ENCODE measurements at places on chromosomes 6 and 20.
A peak's percentile ranks its signal among the peaks of the same experiment; 100 is the strongest.

GRCh38 chr6:11747021-11747420, 31.6 kb downstream of the ADTRP start:
- DNase-seq: no peak

GRCh38 chr6:33199687-33200218, 712 bp downstream of the RXRB start:
- no peak for DNase-seq

DNA sequence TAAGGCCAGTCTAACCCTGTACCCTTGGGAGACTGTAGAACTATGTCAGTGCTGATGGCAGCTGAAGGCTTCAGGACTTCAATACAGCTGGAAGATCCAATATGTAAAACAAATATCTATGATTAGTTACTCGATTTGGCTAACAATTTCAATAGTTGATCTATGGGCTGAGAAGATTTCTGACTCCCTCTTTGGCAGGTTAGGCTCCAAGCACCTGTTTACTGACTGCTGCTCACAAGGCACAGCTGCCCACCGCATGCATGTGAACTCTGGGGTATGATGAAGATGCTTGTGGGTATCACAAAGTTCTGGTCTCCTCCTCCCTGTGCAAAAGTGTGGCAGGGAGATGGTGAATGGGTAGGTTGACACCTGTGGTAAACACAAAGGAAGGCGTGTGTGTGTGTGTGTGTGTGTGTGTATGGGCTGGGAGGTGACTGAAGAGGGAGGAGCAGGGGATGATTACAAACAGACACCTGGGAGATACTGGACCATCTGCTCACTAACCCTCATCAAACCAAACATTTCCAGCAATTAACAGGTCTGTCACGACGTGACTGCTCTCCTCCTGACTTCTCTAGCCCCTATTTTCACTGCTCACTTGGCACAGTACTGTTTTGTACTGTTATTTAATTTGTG, 18.1 kb downstream of the ELMO2 start:
- no peak for DNase-seq

DNA sequence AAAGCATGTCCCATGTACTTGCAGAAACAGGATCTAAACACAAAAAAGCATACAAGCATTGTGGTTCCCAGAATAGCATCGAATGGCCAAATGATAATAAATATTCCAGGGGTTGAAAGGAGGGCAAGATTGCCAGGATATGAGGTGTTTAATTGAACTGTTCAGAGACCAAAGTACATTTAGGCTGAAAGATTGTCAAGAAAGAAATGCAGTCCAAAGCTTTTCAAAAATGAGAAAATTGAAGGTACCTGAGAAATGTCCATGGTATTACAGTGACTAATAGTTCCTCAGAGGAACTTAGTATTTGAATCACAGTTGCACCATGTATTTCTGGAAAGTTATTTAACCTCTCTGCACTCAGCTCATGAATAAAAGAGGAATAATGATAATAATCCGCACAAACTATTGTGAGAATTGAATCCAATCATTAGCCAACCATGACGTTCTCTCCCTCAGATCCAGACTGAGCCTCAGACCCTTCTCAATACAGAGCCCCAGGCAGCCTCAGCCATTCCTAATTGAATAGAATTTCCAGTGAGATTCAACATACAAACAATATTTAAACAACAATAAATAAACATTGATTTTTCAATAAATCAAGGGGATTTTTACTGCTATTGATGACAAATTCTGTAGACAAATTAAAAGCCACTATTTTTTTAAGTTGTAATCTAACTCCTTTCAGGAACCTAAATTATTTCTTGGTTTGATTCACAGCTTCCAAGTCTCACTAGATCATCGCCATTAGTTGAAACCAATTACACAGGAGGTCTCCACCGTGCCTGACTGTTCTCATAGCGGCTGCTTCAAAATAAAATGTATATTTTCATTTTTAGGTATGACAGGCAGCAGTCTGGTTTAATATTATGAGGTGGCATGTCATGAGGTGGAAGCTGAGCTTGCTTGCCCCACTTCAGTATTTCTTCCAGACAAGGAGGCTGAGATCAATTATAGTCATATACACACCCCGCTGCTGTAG, 144.3 kb upstream of the TENT5A start:
- DNase-seq: no peak

- DNase-seq: no peak
Observed at GRCh38 chr6:22300273-22300998, 3.6 kb upstream of the PRL start.

DNA sequence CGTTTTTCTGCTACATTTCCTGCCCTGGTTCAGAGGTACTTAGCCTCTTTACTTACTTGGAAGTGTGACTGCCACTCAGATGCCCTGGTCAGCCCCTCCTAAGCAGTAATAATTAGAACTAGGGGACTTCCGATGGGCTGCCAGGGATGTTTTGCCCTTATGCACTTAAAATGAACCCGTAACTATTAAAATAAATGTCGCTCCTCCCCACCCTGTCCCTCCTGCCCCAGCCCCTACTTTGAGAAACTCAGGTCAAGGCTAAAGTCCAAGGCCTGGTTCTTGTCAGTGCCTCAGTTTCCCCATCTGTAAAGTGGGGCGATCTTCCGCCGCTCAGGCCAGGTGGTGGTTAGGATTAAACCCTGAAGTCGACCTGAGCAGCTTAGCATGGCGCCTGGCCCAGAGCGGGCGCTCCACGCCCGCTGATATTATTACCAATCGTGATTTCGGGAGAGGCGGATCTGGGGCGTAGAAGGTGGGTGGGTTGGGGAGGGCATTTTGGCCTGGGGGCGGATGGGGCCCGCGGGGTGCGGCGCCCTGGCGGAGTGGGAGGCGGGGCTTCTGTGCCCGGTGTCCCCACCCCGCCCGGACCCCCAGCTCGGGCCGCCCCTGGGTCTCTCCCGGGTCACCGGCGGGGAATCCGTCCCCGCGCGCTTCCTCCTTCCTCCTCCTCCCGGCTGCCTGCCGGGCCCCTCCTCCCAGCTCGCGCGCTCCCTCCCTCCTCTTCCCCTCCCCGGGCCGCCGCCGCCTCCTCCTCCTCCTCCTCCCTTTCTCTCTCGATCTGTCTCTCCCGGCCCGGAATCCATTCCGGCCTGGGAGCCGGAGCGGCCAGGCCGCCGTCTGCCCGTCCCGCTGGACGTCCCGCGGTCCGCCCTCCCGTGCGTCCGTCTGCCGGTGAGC, at the start of gene SRC:
TSS of gene SRC (plus strand) at position 802 of the 897 bp plus-strand sequence. CDS start 38,014 bp downstream, outside the sequence.
- peak; percentile 20 for DNase-seq

- DNase-seq: no peak
Observed at GRCh38 chr6:93008375-93008774, 411.0 kb downstream of the EPHA7 start.

GRCh38 chr6:100283285-100283684, 181.4 kb downstream of the SIM1 start:
- DNase-seq: no peak

DNA sequence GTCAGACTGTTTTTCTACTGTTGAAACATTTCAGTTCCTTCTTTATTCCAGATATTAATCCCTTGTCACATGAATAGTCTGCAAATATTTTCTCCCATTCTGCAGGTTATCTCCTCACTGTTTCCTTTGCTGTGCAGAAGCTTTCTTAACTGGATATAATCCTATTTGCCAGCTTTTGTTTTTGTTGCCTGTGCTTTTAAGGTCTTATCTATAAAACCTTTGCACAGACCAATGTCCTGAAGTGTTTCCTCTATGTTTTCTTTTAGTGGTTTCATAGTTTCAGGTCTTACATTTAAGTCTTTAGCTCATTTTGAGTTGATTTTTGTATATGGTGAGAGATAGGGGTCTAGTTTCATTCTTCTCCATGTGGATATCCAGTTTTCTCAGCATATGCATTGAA, 19.2 kb downstream of the NCOA6 start:
- no peak for DNase-seq

DNA sequence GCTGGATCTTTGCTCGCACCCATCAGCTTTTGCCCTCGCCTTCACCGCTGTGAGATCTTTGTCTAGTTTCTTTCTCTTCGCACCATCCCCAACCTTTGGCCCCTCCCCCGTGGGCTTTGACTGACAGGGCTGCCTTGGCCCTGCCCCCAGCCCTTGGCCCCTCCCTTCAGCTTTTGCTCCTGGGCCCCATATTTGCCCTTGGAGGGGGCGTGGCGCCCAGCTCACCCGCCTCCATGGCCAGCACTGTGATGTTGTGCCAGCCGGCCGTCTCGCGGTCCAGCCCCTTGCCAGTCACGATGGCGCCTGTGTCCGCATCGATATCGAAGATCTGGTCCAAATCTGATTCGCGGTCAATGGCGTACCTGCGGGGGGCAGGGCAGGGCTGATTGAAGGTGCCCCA, 81.1 kb downstream of the CD40 start:
- DNase-seq: no peak

DNA sequence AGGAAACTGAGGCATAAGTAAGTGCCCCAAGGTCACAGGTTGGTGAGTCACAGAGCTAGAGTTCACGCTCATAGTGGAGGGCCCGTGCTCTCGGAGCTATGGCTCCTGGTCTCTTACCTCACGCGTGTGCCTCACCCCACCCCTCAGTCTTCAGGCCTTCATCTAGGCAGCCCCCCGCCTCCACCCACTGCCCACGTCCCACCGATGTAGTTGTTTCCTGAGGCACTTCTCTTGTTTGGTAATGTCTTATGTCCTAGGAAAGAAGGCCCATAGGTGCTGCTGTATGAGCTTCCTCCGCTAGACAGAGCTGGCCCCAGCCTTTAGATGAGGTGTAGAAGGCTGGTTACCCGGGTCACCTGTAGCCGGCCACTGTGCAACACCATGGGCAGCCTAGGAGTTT, 5.1 kb downstream of the RIPK1 start:
- DNase-seq: no peak

DNA sequence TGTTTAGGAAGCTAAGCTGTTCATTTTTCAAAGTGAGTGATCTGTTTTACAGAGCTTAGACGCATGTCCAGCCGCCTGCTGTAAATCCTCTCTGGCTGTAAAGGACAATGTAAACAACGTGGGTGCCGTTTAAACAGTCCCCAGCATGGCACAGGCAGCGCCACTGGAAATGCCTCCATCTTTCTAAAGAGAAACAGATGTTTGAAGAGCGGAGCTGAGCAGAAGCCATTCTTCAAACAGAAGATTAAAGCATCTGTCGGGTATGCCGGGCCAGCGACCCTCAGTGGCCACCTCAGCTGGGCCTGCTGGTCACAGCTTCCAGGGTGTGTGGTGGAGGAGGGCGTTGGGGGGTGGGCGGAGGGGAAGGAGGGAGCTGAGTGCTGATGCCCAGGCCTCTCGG, 138.6 kb downstream of the ERMARD start:
- no peak for DNase-seq

DNA sequence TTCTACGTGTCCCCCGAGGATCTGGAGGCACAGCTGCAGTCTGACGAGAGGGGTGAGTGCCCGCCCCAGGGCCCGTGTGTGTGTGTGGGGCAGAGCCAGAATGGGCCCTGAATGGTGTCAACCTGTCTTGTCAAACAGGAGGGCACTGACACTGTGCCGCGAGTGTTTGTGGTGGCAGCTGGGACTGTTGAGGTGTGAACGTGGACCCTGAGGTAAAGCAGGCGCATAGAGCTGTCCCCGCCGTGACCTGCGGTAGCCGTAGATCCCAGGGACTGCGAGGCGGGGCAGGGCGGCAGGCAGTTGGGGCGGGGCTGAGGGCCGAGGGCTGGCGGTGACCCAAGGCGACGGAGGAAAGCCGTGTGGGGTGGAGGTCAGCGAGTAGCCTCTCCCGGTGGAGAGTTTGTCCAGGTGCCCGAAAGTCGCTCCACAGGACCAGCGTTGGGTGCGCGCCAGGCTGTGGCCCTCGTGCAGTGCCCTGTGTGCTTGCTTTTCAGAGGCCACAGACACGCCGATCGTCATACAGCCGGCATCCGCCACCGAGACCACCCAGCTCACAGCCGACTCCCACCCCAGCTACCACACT, 25.2 kb downstream of the UCKL1 start:
- no peak for DNase-seq

DNA sequence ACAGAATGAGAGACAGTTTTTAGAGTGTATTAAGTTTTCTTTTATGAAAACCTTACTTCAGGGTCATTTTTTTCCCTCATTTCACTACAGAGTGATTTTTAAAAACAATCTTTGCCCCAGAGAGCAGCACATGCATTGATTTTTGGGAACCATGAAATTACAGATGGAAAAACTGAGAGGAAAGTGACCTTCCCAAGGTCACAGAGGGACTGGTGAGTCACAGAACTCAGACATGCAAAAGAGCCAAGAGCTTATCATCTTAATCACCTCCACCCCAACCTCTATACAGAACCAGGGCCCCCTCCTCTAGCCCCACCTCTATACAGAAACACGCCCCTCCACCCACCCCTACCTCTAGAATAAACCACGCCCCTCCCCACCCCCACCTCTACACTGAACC, 10.7 kb downstream of the PXMP4 start:
- no peak for DNase-seq

GRCh38 chr6:74609871-74610270, 596.0 kb downstream of the COL12A1 start:
- no peak for DNase-seq
